ENCODE measurements at places on chromosomes 7 and 10. TPM values are rescaled to one million over a fixed set of nuclear protein-coding genes. Genes with fewer than 3 reads are reported as not detected.

The PSMC2 gene
- 111 TPM for total RNA-seq

DNA sequence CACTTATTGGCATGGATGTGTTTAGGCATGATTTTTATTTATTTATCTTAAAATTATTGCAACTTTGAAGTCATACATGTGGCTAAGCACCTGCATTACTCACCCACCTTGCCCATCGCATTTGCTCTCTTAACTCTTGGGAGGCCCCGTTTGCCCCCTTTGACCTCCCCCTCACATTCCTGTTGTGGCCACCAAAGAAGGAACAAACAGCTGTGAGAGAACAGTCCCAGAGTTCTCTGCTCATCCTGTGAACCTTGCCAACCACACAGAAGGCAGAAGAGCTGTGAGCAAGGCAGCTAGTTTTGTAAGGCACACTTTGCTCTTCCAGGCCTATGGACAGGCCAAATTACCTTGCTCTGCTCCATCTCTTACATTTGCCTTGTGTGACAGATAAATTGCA lies 23.6 kb upstream of the FGL2 start:
- DNase-seq, result no peak

DNA sequence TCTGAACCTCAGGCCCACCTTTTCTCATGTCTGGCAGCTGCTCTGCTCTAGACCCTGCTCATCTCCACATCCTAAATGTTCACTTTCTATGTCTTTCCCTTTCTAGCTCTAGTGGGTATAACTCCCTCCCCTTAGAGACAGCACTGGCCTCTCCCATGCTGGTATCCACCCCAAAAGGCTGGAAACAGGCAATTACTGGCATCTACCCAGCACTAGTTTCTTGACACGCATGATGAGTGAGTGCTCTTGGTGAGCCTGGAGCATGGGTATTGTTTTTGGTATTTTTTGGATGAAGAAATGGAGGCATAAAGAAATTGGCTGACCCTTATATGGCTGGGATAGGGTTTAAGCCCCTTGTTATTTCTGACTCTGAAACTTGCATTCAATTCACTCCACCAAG lies 156.0 kb downstream of the EGFR start:
- no peak for DNase-seq

The GLI3 gene
- total RNA-seq, result 5.5 TPM

The MEST gene
- 4.9 TPM for total RNA-seq

- peak; percentile 63 for DNase-seq
Observed at GRCh38 chr10:49177391-49178355, 10.5 kb downstream of the TMEM273 start.

- no peak for DNase-seq
Observed at GRCh38 chr7:121954803-121955202, 81.8 kb downstream of the PTPRZ1 start.

GRCh38 chr10:5557799-5558771 lies 33.3 kb downstream of the CALML3 start:
- no peak for DNase-seq

DNA sequence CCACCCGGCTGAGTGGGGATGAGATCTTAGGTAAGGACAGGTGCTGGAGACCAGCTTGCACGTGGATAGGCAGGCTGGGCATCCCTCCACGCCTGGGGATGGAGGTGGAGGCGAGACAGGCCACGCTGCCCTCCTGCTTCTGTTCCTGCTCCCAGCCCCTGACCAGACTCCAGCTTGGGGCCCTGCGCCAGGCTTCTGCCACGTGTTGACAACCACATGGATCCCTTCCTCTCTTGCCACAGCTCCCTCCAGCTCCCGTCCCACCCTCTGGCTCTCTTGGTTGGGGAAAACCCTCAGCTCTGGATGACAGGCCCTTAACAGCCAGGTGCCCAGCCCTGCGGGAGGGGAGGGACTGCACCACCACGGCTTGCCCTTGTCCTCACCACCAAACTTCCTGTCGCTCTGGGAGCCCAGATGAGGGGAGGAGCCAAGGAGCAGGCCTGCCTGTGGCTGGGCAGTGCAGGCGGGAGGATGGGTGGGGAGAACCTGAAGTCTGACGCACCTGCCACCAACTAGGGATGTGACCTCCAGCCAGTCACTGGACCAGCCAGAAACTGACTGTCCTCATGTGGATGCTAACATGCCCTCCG lies 36.0 kb downstream of the KCNH2 start:
- DNase-seq, result peak; percentile 72

The CHST15 gene
- 4.5 TPM for total RNA-seq

The CFAP46 gene
- 0.99 TPM for total RNA-seq

- no peak for DNase-seq
Observed at GRCh38 chr7:137998250-137998649, 3.6 kb downstream of the CREB3L2 start.

The CYP2E1 gene
- total RNA-seq, result 1.1 TPM

- DNase-seq, result no peak
Observed at GRCh38 chr7:37441386-37441760, 7.3 kb downstream of the ELMO1 start.

The SFRP4 gene
- 2.1 TPM for total RNA-seq

DNA sequence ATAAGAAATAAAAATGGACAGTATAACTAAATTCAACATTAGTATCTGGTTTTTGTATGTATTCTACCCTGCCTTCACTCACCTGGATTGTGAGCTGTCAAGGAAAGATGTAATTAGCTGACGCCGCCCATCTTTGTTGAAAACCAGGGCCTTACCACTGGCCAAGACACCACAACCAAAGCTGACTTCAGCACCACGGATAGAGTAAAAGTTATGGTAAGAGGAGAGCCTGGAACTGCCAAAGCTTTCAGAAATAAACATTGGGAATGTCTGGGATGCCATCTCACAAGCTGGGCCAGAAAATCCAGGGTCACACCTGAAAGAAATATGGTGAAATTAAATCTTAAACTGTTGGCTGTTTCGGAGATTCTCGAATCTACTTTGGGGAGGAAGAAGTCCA lies 190.1 kb upstream of the SLC26A5 start:
- DNase-seq, result no peak

- DNase-seq, result no peak
Observed at GRCh38 chr7:18174996-18175395, 147.3 kb upstream of the PRPS1L1 start.

DNA sequence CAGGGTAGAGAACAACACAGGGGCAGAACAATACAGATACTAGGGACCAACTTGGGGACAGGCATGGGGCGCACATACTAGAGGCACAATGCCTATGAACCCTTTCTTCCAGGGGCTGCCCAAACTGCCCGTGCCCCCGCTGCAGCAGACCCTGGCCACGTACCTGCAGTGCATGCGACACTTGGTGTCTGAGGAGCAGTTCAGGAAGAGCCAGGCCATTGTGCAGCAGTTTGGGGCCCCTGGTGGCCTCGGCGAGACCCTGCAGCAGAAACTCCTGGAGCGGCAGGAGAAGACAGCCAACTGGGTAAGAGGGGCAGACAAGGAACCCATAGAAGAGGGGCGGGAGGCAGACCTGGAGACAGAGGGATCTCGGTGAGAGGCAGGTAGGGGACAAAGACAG lies 5.8 kb downstream of the CHAT start:
- no peak for DNase-seq

The PON3 gene
- total RNA-seq, result 0.69 TPM

The GLUD1 gene
- 96.4 TPM for total RNA-seq

The CYP2C9 gene
- total RNA-seq, result not detected

GRCh38 chr10:49264177-49264677 lies 34.7 kb upstream of the C10orf71 start:
- DNase-seq, result no peak

GRCh38 chr7:28955356-28955717 lies 2.8 kb downstream of the TRIL start:
- DNase-seq, result no peak

DNA sequence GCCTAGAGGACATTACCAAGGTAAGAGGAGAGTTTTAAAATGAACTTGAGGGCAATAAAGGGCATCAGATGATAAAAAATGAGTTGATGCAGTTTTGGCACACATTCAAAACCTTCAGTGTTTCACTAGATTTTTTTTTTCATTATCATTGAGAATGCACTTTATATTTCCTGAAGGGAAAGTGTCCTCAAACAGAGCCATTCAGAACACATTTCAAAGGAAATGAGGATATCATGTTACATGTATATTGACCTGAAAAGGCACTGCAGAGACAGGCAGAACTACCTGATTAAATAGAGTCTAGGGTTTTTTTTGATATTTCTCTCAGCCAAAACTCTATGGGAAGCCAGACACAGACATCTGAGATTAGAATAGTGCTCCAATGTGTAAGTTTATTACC lies 454.0 kb downstream of the NEBL start:
- DNase-seq, result no peak

The CC2D2B gene
- total RNA-seq, result 0.30 TPM

The STEAP2 gene
- 6.1 TPM for total RNA-seq

DNA sequence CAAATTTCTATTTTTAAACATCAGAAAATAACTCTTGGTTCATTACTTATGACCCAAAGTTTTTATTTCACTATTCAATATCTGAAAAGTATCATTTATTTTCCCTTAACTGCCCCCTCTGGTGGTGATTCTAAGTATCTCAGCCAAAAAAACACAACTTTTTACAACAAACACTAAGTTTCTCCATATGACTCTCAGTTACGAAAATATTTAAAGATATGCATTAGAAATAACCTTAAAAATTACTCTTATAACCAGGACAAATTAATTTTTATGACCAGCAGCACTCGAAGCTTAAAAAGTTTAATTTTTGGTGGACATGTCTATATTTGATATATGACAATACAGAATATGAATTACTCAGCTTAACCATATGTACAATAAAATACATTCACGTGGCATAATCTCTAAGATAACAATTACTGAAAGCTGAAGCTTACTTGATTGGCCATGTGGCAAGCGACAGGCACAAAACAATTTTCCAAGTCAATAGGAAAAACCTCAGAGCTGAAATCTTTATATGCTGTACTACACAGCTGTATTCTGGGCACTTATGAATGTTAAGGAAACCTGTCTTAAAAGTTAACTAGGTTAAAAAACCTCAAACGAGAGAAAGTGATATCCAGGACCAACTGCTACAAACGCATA lies 2.3 kb downstream of the HNRNPA2B1 start:
- no peak for DNase-seq

The ACSL5 gene
- 5.6 TPM for total RNA-seq

DNA sequence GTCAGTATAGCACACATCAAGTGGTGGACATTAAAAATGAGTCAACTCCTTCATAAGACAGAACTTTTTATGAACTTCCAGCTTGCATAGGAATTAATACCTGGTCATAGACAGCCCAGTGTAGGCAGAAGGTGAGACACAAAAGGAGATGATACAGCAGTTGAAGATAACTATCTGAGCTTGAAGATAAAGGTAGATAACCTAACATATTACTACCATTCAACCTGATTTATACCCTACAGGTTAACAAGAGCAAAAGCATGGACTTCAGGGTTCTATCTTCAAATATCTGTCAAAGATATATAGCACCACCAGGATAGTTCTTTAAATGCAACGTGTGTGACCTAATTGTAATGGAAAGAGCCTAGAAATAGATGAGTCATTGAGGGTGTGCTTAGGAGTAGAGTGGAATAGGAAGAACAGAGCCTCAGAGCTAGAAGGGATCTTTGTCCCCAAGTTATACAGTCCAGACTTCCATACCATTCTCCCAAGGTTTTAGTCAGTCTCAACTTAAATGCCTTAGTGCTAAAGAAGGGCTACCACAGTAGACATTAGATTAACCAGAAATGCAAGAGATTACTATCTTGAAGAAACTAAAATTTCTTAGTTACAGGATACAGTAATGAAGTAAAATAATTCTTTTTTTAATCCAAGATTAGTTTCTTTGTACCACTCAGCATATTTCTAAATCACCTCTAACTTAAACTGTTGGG lies 9.2 kb downstream of the ZNF800 start:
- DNase-seq, result no peak

The H2BK1 gene
- not detected for total RNA-seq

DNA sequence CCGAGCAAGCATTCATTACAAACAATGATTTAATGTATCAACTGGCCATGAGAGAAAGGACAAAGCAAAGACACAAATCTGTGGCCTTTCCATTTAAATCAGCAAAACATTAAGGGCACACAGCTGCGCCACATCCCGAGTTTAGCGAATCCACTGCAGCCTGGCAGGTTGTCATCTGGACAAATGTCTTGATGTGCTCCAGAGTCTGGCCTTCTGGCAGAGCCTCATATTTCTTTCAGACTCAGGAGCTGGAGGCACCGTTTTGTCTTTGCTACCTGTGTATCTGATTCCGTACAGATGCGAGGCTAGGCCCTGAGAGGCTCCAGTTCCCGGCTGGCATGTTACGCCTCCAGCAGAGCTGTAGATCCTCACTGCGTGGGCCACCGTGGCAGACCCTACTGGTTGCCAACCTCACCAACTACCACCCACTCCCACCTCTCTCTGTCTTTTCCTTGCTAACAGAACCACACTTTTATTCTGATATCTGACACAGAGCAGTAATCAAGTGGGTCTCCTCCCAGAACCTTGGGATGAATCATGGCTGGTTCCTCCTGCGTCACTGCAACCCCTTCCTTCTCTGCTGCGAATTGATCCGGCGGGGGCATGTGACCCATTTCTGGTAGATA lies 40.9 kb upstream of the EFCAB10 start:
- DNase-seq, result no peak

GRCh38 chr7:148661471-148661870 lies 37.2 kb upstream of the CUL1 start:
- no peak for DNase-seq

- DNase-seq, result no peak
Observed at GRCh38 chr7:96320442-96320841, 1.5 kb downstream of the SLC25A13 start.

The CTAGE15 gene
- not detected for total RNA-seq

DNA sequence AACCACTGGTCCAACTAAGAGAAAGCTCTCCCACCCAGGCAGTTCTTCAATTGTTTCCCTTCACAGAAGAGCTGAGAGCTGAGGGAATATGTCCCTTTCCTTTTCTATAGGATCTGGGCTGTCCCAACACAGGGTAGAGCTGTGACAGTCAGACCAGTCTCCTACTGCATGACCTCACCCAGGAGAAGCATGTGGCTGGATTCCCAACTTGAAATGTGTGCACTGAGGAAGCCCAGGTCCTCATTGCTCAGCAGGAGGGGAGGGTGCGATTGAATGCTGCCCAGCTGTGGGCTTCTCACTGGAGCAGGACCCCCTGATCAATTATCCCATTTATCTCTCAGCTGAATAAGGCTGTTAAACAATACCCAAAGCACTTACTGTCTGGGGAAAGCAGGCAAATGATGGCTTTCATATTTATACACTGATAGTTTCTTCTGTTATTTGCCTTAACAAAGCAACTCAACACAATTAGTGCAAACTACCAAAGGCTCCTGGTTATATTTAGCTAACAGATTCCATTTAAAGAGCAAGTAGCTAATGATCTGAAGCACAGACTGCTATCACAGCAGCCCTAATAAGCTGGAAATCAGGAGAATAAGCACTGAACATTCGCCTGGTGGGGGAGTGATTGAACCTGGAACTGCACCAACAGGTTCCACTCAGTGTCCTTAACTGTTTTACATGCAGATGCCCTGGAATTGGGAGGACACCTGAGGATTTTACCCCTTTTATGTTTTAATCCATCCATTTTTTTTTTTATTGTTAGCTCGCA lies 508.8 kb downstream of the CCSER2 start:
- DNase-seq, result peak; percentile 34

The CALHM1 gene
- total RNA-seq, result not detected

GRCh38 chr10:91610919-91611318 lies 22.0 kb downstream of the PPP1R3C start:
- DNase-seq, result no peak

The SHOC2 gene
- total RNA-seq, result 47.9 TPM

GRCh38 chr7:143407287-143408251 lies 1.1 kb downstream of the EPHA1 start:
- no peak for DNase-seq

Data from left ventricle myocardium inferior (tissue), 1 donor.